CD4-positive, alpha-beta T cell treated with Interleukin-17A for 1 hour (primary cell): ENCODE measurements at places on chromosomes 6 and 20.

DNA sequence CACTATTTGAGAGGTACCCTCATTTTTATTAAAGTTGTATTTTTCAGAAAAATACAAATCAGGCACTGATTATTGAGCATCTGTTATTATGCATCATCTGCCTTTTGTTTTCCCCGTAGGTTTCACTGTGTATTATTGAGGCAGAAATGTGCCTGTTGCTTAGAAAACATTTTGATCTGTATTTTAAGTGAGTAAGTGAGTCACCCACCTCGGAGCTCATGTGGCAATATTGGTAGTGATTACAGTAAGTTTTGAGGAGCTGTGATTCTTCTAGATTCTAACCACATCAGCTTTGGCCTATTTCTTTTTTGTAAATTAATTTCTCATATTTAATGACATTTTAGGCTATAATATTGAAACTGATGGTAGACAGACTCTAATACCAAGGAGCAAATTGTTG is 59.6 kb upstream of the LAMP5 start:
- no peak for DNase-seq

DNA sequence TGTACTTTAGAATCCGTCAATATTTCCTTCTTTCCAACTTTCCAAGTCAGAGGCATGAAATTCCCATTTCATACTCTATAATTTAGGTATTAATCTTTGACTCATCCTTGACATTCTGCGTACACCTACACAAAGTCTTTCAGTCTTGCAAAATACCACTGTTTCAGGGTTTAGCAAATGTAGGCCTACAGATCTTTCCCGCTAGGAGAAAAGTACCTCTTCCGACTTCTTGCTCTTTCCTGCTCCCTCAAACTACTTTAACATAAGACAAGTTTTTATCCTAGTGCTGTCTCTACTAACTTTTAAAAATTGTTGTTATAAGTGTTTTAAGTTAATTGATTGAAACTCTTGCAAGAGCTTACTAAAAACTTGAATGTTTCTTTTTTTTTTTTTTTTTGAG is 18.3 kb upstream of the PHACTR1 start:
- DNase-seq: no peak

- DNase-seq: no peak
Measured at GRCh38 chr20:20366551-20366875, 1.4 kb upstream of the INSM1 start.

- no peak for DNase-seq
Measured at GRCh38 chr20:52446421-52447224, 255.0 kb upstream of the ZFP64 start.

- DNase-seq: no peak
Measured at GRCh38 chr6:122753688-122754056, 25.8 kb upstream of the FABP7 start.

DNA sequence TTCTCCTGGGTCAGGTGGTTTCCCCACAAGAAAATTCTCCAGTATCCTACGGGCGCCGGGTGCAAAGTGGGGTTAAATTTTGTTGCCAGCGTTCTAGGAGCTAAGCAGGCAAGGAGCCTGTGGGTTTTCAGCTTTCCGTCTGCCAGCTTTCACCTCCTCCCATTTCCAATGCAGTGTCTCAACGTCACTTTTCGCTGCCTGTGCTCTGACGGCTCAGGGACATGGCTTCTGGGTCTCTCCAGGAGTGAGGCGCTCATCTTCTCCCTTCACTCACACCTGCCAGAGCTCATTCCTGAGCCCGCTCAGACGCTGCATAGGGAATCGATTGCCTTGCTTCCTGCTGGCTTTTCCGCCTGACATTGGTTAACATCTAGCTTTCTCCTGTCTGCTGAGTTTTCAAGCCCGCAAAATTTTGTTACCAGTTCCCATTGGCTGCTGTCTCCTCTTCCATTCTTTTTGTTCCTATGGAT is 7.3 kb upstream of the NAA20 start:
- no peak for DNase-seq

DNA sequence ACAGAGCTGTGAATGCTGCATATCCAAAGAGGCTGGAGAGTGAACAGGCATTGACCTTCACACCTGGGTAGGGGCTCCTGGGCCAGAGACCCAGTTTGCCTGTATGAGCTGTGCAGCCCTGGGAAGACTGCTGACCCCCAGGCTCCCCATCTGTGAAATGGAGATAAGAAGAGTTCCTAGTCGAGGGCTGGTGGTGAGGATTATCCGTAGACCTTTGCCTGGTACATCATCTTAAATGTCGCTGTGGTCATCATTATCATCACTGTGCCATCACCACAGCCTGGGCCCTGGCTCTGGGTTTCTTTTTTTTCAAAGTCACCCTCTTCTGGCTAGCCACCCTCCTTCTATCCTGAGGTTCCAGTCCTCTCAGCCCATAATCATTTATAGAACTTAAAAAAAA is 12.0 kb downstream of the AGPAT4 start:
- DNase-seq: no peak

- DNase-seq: no peak
Measured at GRCh38 chr6:2190661-2191389, 54.6 kb downstream of the GMDS start.

DNA sequence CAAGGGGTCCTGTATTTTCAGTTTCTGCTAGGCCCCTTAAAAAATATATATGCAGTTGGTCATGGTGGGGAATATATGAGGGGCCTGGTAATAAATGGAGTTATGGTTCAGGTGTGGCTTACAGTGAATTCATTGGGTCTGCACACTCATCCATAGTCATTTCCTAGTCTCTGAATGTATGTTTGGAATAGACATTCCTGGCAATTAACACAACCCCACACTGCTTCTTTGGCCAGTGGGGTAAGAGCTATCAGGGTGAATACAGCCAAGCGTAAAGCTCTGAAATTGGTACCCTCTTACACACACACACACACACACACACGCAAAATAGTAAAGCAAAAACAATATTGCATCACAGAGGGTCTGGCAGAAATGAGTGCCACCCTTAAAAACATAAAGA is 56.5 kb downstream of the QRSL1 start:
- no peak for DNase-seq

GRCh38 chr6:105593056-105593690 is 190.3 kb upstream of the PREP start:
- DNase-seq: no peak
